Right lung (tissue), 10 donors: ENCODE measurements at places on chromosomes 1 and 21.

- DNase-seq: no peak
Measured at GRCh38 chr1:42690477-42691156, 8.4 kb downstream of the YBX1 start.

- DNase-seq: peak; percentile 15
Measured at GRCh38 chr21:28148400-28149064, 844.1 kb downstream of the LTN1 start.

DNA sequence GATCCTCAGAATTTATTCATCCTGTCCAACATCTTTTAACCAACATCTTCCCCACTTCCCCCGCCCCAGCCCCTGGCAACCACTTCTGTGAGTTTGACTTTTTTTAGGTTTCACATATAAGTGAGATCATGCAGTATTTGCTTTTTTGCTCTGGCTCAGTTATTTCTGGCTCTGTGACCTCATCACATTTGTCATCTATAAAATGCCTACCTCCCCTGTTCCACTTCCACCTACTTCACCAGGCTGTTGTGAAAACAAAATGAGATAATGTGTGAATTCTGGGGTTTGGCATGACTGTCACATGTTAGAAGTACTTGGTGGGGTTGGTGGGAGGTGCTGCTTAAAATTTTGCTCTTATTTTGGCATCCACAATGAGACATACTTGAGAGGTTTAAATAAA is 18.4 kb downstream of the HHAT start:
- no peak for DNase-seq

DNA sequence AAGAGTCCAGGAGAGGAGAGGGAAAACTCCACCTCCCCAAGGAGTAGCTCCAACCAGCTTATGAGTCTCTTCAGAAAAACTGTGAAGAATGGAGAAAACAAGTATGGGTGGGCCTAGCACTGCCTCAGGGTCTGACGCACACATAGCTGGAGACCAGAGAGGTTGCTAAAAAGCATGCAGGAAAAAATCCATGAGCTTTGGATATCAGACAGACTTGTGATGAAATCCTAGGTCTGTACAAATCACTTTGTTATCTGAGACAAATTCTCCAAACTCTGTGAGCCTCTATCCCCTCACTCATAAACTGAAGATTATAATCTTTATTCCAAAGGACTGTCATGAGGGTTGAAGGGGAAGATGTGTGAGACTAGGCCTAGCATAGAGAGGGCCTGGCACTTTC is 141.5 kb upstream of the FGGY start:
- DNase-seq: no peak

DNA sequence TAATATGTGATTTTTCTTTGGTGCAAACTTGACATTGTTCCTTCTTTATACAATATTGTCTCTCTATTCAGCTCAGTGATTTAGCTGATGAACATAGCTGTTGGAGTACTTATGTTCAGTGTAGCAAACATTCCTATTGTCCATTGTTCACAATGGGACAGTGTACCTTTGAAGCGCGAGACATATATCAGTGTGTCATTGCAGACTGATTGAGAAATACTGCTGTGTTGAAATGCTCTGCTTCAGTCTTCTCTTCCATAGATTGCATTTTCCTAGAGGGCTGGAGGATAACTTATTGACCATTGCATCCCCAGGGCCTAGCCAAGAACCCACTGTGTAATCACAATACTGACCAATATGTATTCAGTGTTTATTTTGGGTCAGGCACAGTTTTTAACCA is 46.5 kb downstream of the HLX start:
- DNase-seq: no peak

DNA sequence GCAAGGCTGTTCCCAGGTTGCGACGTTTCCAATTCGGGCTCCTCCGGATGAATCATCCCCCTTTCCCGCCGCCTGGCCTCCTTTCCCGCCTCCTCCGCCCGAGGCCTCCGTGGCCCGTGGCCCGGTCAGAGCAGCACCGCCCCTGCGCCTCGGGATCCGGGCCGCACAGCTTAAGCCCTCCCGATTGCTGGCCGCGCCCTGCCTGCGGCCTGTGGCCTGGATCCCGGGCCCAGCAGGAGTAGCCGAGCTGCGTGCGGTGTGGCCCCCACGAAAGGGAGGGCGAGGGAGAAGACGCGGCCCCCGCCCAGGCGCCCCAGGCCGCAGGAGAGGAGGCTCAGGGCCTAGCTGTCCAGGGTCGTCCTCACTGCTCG is 1.0 kb downstream of the TMEM200B start:
- peak; percentile 45 for DNase-seq

DNA sequence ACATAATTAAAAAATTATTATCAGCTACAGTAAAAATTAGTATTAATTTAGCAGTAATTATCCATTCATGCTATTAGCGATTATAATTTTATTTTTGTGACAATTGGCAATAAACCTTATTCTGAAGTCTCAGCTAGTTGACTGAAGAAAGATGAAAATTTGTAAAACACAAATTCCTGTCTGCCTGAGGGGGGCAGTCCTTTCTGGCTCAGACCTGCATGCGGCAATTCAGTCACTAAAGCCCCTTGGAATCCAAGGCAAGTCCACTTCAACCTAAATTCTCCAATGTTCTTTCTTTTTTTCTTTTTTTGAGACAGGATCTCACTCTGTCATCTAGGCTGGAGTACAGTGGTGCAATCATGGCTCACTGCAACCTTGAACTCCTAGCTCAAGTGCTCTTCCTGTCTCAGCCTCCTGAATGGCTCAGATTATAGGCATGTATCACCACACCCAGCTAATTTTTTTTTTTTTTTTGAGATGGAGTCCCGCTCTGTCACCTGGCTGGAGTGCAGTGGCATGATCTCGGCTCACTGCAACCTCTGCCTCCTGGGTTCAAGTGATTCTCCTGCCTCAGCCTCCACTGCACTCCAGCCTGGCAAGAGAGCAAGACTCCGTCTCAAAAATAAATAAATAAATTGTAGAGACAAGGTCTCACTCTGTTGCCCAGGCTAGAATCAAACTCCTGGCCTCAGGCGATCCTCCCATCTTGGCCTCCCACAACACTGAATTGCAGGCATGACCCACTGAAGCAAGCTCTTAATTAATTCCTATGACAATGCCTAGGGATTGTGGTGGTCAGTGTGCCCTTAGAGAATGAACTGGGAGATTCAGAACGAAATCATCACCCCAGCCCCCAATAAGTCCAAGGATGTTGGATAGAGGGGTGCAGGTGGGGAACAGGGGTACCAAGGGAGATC is 24.2 kb upstream of the ITPKB start:
- no peak for DNase-seq

- no peak for DNase-seq
Measured at GRCh38 chr1:41883507-41883906, 35.2 kb downstream of the HIVEP3 start.
